Stimulated activated CD8-positive, alpha-beta memory T cell treated with anti-CD3 and anti-CD28 coated beads, Interleukin-12 subunit alpha, Interleukin-12 subunit beta, amount 100 ng/mL, for 4 hours (primary cell): ENCODE measurements at places on chromosomes 1 and 21.

- DNase-seq = no peak
These were observed 501.3 kb downstream of the OMA1 start for GRCh38 chr1:58045094-58045705.

DNA sequence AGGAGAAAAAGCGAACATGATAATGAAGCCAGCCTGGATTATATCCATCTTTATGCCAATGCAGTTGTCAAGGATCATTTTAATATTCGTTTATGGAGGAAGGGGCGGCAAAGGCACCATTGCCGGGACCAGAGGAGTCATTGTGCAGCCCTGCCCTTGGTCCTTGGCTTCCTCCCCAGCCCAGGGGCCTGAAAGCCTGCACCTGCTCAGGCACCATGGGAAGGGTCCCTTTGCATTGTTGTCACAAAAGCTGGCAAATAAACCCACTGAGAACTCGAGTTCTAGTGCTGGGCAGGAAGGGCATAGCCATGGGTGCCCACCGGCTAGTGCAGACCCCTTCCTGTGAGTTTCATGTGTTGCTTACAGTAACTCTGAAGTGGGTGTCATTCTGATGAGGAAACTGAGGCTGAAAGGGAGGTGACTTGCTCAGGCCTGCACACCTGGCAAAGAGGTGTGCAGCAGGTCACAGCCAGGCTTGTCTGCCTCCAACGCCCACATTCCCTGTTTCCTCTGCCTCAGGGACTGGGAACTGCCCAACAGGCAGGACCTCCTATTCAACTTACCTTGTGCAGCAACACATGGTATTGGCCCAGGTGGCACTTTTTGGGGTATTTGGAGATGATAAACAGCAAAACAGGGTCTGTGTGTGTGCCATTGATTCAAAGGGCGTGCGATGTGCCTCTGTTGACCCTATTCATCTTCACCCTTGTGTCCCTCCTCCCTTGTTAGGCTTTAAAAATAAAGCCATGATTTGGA is 84.6 kb downstream of the MAN1C1 start:
- DNase-seq = no peak

- DNase-seq = no peak
These were observed 47.4 kb downstream of the ACTN2 start for GRCh38 chr1:236733653-236734052.

- no peak for DNase-seq
These were observed 82.9 kb downstream of the TBX15 start for GRCh38 chr1:118905196-118905595.
